ENCODE measurements at places on chromosomes 2 and 18. TPM values are rescaled to one million over a fixed set of nuclear protein-coding genes. Genes with fewer than 3 reads are reported as not detected.

The BOK gene
- total RNA-seq, result 59.5 TPM

The SLC40A1 gene
- total RNA-seq, result 44.4 TPM

The MYCN gene
- total RNA-seq, result 4.9 TPM

The ALPI gene
- not detected for total RNA-seq

The KIF1A gene
- total RNA-seq, result not detected

The GALNT13 gene
- 2.3 TPM for total RNA-seq

The CDK15 gene
- total RNA-seq, result not detected

The UGT1A4 gene
- total RNA-seq, result not detected

The MDH1B gene
- total RNA-seq, result 0.33 TPM

The SLC38A11 gene
- total RNA-seq, result not detected

The CHN1 gene
- 12.4 TPM for total RNA-seq

The PLA2R1 gene
- 32.0 TPM for total RNA-seq

The PTH2R gene
- not detected for total RNA-seq

The NOSTRIN gene
- total RNA-seq, result 0.65 TPM

The B3GNT7 gene
- 0.33 TPM for total RNA-seq

The ELAC1 gene
- 7.1 TPM for total RNA-seq

The GALNT3 gene
- 0.33 TPM for total RNA-seq
